ENCODE measurements at places on chromosomes 13 and 19. TPM values are rescaled to one million over a fixed set of nuclear protein-coding genes. Genes with fewer than 3 reads are reported as not detected.

COG3 gene
- 31.0 TPM for total RNA-seq

DBP gene
- 20.9 TPM for total RNA-seq

ZNF844 gene
- total RNA-seq = 2.0 TPM

ZNF266 gene
- total RNA-seq = 8.8 TPM

PEX11G gene
- total RNA-seq = 1.6 TPM

FXYD1 gene
- total RNA-seq = 2.5 TPM

CEACAM19 gene
- total RNA-seq = 2.5 TPM

PSG1 gene
- not detected for total RNA-seq

CEBPA gene
- total RNA-seq = 0.18 TPM

SYNE4 gene
- not detected for total RNA-seq

KLHL26 gene
- total RNA-seq = 5.2 TPM

Measured in fibroblast of the aortic adventitia (primary cell).